ENCODE measurements at places on chromosomes 4 and X. TPM values are rescaled to one million over a fixed set of nuclear protein-coding genes. Genes with fewer than 3 reads are reported as not detected.
A peak's percentile ranks its signal among the peaks of the same experiment; 100 is the strongest.

- ATAC-seq = no peak
Observed at GRCh38 chrX:13898083-13898482, 81.2 kb upstream of the GPM6B start.

DNA sequence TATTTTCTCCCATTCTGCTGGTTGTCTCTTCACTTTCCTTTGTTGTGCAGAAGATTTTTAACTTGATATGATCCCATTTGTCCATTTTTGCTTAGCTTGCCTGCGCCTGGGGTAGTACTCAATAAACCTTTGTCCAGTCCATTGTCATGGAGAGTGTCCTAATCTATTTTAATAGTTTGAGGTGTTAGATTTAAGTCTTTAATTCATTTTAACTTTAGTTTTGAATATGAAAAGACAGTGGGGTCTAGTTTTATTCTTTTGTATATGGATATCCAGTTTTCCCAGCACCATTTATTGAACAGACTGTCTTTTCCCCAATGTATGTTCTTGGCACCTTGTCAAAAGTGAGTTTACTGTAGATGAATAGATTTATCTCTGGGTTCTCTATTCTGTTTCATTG is 76.0 kb upstream of the ITM2A start:
- no peak for ATAC-seq

BEX1 gene
- total RNA-seq = not detected

DNA sequence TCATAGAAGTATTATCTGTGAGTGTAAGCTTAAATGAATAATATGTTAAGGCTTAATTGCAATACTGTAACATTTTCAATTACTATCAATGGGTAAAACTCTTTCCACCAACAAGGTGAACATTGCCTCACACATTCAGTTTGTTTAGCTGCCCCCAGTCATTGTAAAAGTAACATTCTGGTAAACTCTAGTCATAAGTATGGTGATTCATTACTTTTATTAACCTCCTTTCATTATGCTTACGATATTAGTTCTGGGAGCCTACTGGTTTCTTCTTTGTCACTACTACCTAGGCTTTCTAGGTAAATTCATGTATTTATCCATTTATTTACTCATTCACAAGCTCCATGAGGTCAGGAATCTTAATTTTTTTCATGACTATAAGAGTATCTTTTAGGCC is 412.8 kb upstream of the SLIT2 start:
- no peak for ATAC-seq

- no peak for ATAC-seq
Observed at GRCh38 chr4:140819610-140820009, 63.4 kb upstream of the TBC1D9 start.

DNA sequence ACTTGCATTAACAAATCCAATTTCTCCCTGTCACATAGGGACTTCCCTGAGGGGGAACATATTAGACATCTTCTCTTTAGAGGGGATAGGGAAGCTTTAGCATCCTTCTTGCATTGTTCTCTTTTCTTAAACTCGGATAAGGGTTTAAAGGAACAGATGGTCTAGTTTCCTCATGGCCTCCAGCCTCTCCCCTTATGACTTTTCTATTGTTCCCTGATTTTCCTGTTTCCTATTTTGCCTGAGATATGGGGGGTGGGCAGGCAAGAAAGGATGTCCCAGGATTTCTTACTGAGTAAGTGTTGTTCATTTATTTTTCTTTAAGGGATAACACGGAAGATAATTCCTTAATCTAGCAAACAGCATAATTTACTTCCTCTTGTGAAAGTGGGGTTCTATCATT is 107.7 kb upstream of the MAGEE2 start:
- no peak for ATAC-seq

DNA sequence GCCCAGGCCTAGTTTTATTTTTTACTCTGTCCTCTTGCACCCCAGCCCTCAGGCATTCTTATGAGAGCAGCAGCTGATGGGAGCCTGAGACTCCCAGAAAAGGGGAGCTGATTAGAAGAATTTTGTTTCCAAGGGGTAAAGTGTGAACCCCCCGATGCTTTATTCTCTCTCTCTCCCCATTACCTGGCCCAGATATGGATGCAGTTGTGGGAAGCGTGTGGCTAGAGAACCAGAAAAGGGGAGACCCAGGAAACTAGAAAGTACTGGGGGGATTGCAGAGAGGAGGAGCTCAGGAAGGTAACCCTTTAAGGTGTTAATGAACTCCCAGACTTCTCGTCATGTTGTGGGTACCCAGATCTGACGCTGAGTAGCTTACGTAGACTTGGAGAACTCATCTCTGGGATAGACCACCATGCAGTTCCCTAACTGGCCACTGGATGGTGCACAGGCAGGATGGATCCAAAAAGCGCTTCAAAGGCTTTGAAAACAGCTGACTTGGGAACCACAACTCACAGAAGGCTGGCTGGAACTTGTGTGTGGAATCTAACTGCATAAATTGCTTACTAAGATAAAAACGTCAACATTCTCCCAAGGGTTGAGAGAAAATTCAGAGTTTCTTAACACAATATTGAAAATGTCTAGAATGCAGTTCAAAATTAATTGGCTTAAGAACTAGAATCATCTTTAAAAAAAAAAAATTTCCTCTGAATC is 64.7 kb downstream of the TBC1D14 start:
- peak; percentile 96 for ATAC-seq

GRCh38 chrX:56783996-56784620 is 55.1 kb downstream of the NBDY start:
- ATAC-seq = no peak

Measured in motor neuron (in vitro differentiated cells).